NCI-H1694 treated with DMSO at 0.1 percent for 48 hours (cell line): ENCODE measurements at places on chromosomes 12 and 14.

- no peak for DNase-seq
These were observed 66.9 kb downstream of the ERH start for GRCh38 chr14:69331206-69331605.

GRCh38 chr12:30795410-30796312, 40.9 kb upstream of the CAPRIN2 start:
- DNase-seq: no peak

DNA sequence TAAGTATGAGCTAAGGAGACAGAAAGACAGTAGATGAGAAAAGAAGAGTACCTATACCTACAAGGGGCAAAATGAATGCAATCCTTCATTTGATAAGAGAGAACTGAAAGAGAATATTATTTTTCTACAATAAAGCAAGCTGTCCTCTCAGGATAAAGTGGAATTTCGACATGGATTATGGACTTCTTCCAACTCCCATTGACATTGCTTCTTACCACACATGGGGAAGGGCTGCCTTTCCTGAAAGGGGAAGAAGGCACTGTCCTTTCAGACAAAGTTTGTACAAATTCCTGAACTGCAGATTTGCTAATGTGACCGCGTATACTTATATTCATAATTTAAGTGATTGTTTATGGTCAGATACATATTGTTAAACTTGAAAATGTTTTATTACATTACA, 4.3 kb upstream of the HEBP1 start:
- DNase-seq: no peak

- peak; percentile 76 for DNase-seq
These were observed 49.8 kb downstream of the CCDC85C start for GRCh38 chr14:99554184-99554583.

- DNase-seq: no peak
These were observed 115.8 kb upstream of the MED13L start for GRCh38 chr12:116393255-116393654.

GRCh38 chr14:59428581-59429012, 36.6 kb downstream of the GPR135 start:
- DNase-seq: no peak

DNA sequence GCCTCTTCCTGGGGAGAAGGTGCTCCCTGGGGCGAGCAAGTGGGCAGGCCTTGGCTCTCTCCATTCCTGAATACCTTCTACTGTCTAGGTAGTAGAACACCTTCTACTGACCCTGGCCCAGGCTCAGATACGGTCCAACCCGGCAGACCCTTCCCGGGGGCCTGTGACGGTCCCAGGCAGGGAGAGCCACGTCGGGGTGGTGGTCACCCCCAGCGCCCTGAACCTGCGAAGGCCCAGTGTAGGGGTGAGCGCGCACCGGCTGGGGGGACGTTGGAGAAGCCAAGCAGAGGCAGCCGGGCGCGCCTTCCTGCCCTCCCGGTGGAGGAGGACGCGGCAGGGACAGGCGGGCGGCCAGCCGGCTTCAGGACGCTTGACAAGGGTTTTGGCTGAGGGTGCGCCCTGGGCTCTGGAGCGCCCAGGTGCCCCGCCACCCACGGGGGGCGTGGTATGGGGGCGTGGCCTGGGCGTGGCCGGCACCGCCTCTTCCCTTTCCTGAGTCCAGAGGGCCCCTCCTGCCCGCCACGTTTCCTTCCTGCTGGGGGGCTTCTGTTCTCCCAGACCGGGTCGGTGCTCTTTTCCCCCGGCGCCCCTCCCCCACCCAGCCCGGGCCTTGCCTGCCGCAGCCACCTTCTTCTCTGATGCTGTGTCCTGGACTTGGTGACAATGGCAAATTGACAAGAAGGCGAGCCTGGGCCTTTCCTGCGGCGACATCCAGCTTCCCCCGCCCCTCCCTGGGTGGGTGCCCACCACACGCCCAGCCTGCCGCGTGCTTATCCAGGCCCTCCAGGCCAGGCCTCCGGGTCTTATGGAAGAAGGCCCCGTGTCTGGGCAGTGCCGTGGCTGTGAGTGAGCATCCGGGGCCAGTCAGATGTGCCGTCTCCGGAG, 24.5 kb upstream of the PPP1R13B start:
- no peak for DNase-seq

GRCh38 chr12:4116251-4117111, 157.1 kb upstream of the CCND2 start:
- no peak for DNase-seq

DNA sequence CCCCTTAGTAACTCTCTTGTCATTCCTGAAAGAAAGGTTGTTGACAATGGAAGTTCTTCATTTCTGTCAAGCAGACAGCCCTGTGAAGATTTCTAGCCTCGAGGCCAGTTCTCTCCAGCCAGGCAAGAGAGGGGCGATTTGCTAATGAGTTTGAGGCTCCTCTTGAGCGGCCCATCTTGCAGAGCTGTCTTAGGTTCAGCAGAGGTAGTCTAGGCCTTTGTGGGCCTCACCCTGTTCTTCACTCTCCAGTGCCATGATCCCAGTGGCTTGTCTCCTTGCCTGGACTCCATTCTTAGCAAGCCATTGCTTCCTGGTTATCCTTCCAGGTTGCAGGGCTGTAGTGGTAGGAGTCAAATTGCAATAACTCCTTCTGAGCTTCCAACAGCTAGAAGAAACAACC, 9.7 kb downstream of the TPH2 start:
- no peak for DNase-seq

GRCh38 chr12:41605545-41606305, 417.6 kb downstream of the PDZRN4 start:
- DNase-seq: no peak

GRCh38 chr12:79549531-79550271, 141.1 kb downstream of the PAWR start:
- no peak for DNase-seq

DNA sequence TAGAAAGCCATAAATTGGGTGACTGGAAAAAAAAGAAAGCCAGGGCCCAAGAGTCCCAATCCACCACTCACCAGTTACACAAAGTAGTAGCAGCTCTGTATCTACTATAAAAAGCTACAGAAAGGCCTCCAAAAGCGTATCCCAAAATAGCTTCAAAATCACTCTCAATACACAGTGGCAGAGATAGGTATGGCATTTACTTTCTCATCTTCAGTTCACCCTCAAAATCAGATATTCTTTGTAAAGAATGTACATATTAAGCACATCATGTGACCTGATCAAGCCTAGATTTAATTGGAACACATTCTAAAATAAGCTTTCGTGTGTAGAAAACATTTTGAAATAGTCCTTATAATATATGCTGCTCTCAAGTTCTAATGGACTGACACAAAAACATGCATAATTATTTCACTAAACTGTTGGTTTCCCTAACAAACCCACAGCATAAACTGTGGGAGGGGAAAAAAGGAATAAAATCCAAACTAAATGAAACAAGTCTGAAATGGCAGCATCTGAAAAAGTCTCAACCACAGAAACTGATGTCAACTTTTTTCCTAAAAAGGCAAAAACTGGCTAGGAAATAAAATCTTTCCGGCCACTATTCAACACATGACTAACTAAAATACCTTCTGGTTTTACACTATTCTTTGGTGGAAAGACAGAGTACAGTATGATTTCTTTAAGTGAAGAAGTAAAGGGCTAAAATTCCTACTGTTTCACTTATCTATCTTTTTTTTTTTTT, 25.9 kb downstream of the UBE2N start:
- no peak for DNase-seq
